ENCODE measurements at places on chromosomes 6 and 20.

DNA sequence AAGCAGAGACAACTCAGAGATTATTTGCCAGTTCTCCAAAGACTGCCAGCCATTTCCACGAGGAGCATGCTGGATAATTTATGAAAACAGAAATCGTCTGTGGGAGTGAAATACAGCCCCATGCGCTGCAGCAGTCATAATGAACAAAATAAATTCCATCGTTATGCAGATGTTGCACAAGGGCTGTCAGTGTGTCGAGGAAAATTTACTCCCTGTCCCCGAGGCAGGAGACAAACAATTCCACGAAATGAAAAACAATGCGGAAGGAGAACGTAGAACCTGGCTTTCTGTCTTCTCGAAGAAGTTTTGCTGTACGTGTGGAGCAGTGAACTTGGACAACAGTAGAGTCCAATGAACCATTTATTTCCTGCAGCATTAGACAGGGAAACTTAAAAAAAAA is 399.4 kb downstream of the CD83 start:
- DNase-seq: no peak

DNA sequence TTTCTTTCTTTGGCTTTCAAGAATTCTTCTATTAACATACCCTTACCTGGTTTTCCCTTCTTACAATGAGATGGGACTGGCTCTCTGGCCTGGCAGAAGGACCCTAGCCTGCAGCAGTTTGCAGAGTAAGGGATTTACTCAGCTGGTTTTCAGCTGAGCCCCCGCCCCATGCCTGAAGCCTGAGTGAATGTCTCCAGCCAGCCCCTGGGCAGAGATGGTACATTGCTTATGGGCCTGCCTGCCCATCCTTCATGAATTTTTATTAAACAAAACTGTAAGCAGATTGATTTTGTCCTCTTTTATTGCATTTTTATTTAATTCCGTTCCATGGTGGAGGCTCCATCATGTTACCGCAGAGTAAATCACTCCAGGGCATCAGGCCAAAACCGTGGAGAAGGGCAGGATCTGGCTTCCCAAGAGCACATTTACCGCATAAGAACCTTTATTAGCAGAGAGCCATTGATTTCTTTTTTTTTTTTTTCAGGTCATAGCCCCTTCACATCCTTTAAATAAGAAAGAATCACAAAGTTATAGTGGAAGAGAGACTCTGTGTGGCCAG is 316.2 kb downstream of the DHX35 start:
- DNase-seq: no peak

DNA sequence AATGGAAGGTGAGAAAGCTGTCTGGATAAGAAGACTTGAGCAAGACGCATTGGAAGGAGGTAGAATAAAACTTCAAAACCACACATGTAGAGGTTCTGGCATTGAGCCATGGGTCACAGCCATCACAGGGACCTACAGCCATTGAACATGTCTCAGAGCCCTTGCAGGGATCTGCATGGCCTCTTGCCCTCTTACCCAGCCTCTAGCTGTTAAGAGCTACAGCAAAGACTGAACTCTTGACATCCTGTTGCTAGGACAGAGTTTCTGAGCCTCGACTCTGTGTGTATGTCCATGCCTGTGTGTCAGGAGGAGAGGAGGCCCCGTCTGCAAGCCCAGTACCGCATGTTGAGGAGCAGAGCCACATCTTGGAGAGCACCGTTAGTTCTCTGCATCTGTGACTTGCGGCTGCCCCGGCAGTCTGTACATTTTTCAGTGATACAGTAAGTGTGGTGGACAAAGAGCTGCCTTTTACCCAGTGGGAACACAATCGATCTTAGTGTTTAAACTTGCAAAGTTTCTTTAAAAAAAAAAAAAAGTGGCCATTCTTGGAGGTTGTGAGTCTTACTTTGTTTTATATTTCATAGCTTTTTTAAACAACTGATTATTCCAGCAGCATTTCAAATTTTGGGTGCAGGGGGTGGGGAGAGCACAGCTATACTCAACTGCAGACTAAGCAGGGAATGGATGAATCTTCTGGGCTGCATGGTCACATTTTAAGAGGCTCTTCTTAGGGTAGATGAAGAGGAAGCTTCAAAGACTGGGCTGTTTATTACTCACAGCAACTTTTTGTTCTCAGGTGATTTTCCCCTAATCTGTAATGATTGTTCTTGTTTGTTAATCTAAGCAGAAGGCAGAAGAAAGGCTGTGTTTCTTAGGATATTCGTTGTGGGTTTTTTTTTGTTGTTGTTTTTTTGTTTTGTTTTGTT is 88.5 kb downstream of the TBC1D7 start:
- DNase-seq: no peak

- no peak for DNase-seq
Observed at GRCh38 chr20:645318-646106, 7.5 kb downstream of the SRXN1 start.

DNA sequence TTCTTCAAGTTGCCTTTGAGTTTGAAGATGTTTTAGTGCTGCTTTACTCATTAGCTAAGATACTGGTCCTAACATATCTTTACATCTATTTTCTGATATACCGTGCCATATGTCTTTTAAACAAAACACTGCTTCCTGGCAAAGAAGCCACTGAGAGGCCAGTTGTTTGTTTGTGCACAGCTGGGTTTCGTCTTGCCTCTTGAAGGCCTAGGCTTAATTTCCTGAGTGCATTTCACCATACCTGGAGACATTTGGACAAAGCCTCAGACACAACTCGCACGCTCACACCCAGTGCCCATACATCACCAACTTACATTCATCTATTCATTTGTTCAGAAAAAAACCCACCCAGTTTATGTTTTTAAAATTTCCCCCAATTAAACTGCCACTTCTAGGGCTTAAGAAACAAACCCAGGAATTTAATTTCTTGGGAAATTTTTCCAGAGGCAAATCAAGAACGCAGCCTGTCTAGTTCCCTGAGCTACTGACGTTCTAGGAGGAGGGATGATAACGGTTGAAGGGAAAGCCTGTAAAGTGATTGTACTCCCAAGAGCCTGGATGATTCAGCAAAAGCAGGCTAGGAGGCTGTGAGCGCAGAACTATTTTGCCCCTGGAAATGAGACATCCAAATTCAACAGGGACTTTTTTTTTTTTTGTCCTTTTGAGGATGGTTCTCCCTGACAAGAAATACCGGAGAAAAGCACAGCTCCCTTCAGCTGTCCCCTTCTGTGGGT is 77.7 kb downstream of the OLIG3 start:
- no peak for DNase-seq

DNA sequence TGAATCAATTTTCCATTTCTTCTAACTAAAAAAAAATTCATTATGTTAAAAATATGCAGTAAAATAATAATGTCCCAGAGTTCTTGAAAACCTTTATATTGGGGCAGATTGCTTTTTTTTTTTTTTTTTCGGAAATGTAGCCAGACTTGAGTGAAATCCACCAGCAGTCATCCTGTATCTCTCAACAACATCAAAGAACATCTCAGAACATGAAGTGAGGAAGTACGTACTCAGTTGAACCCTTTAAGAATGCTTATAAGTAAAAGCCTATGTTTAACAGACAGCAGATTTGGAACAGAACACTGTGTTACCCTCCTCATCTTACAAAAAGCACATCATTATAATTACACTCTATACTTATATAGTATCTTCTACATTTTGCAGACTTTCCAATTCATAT is 51.0 kb upstream of the SUPT3H start:
- no peak for DNase-seq

DNA sequence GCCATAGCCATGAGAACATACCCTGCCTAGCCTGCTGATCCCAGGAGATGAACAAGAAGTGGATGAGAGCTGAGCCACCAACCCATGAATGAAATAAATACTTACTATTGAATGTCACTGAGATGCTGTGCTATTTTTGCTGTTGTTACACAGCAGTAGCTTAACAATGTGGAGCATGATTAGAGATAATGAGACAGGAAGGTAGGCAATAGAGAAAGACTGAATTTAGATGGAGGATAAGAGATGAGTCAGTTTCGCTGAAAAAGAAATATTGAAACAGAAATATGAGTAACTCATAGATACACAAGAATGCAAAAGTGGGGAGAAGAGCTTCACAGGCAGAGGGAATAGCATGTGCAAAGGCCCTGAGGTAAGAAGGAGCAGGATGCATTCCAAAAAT is 94.9 kb upstream of the TOP1 start:
- DNase-seq: no peak

- no peak for DNase-seq
Observed at GRCh38 chr6:1031720-1032119, 280.2 kb upstream of the FOXQ1 start.

GRCh38 chr20:57791178-57791962 is 81.6 kb upstream of the PMEPA1 start:
- no peak for DNase-seq

GRCh38 chr6:54846243-54846856 is at the start of gene FAM83B:
FAM83B (plus strand) TSS chr6:54846771; CDS start chr6:54870247, 23,476 bp downstream.
- DNase-seq: no peak

- no peak for DNase-seq
Observed at GRCh38 chr6:145055567-145055966, 679.8 kb downstream of the EPM2A start.

GRCh38 chr6:15551798-15552197 is 111.0 kb downstream of the DTNBP1 start:
- no peak for DNase-seq

GRCh38 chr6:13678255-13678983 is 33.2 kb downstream of the RANBP9 start:
- no peak for DNase-seq

- no peak for DNase-seq
Observed at GRCh38 chr6:3328796-3329195, 70.0 kb downstream of the PSMG4 start.

DNA sequence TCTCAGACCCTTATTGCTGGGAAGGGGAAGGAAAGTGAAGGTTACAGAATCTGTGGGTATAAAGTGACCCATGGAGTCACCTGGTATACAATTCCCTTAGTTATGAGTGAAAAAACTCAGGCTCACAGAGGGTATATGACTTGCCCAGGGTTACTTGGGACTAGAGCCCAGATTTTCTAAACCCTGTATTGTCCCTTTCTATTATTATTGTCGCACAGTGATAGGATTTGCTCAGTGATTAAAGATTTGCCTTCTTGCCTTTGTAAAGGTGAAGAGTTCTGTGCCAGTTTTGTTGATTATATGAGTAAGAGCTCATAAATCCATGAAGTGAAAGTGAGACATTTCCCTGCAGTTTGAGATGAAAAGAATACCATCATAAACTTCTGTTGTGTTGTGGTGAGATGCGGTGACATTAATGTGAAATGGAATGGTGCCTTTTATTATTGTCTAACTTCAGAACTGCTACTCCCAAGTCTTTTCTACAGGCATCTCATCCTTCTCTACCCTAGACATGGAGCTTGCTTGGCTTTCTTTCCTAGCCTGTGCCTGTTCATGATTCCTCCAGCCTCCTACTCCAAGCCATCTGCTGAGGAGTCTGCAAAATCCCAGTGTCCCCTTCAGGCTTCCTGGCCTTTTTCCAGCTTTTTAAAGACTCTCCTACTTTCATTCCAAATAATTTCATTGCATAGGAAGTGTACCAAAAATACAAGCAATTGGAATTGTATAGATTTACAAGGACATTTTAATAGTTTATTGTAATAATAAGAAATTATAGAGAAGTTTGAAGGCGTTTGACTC is 33.5 kb upstream of the ADIG start:
- no peak for DNase-seq

GRCh38 chr6:20564269-20564668 is 30.0 kb downstream of the CDKAL1 start:
- DNase-seq: no peak

GRCh38 chr6:116973976-116974375 is 96.9 kb downstream of the RFX6 start:
- no peak for DNase-seq

DNA sequence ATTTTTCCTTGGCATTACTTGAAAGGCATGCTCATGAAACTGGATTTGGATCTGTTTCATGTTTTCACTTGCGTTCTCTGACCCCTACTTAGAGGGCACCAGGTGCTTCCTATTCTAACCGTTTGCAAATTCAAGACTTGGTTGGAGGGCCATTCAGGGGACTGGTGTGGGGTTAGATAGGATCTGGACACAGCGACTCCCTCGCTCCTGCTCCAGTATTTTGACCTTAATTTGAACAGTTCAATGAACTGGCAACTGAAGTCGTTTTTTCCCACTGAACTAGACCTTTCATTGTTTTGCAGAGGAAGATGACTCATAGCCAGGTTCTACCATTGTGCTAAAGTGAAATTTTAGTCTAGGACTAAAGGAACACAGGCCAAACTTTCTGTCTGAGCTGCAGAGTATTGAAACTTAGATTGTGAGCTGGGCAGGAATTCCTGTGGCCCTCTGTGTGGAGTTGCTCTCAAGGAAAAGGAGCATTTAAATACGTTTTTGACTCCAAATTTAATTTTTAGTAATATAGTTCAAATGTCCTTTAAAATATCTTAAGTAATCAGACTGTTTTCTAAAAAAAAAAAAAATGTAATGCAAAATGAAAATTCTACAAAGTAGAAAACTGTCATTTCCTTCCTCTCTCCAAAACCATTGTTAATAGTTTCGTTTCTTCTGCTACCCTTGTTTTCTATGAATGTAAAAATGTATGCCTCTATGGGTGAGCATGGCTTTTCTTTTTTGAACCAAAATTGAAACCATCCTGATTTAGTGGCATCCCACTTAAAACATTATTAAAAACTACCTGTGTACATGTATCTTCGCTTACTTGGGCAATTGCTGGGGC is 64.8 kb downstream of the UTRN start:
- no peak for DNase-seq

- no peak for DNase-seq
Observed at GRCh38 chr6:142339968-142340658, 38.3 kb downstream of the ADGRG6 start.

GRCh38 chr20:15496501-15497039 is 1076.7 kb downstream of the KIF16B start:
- DNase-seq: no peak

DNA sequence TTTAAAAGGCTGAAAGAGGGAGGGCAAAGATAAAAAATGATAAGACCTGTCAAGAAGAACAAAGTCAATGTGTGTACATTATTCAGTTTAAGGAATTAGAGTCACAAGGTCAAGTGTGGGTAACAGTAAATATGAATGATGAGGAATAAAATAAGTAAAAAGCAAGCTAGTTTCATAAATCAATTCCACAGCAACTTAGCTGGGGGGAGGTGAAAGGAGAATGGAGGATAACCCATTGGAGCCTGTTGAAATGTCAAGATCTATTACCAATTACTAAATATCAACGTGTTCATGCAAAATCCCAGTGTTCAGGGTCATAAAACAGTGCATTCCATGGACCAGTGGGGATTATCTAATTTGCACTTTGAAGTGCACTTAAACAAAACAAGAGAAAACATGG is 242.9 kb downstream of the TBX18 start:
- no peak for DNase-seq

- DNase-seq: no peak
Observed at GRCh38 chr20:44549123-44549522, 27.3 kb upstream of the SERINC3 start.

DNA sequence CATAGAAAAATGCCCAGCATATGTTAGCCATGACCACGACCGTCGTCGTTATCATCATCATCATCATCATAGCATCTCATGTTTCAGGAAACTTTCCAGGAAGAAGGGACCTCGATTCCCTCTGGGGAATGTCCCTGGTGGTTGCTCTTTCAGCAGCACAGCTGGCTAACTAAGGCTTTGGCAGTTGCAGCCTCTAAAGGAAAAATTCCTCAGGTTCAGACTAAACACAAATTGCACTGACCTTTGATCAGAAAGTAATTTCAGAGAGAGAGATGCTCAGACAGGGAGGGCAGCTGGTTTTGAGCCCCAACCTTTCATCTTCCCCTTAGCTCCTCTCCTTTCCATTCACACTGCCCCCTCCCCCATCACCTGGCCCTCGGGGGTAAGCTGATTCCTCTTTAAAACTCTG is 5.6 kb upstream of the CFB start:
- no peak for DNase-seq
